ENCODE measurements at places on chromosomes 3 and 15. TPM values are rescaled to one million over a fixed set of nuclear protein-coding genes. Genes with fewer than 3 reads are reported as not detected.

Gene CLRN1
- not detected for total RNA-seq

Gene LRRIQ4
- not detected for total RNA-seq

Gene RNF13
- 97.7 TPM for total RNA-seq

GRCh38 chr15:53808058-53808706, 48.7 kb upstream of the WDR72 start:
- no peak for DNase-seq

GRCh38 chr3:46585799-46586693, 19.9 kb upstream of the LRRC2 start:
- DNase-seq: no peak

Measured in mesenteric fat pad (tissue), 1 donor.